ENCODE measurements at places on chromosomes 16 and 17.

DNA sequence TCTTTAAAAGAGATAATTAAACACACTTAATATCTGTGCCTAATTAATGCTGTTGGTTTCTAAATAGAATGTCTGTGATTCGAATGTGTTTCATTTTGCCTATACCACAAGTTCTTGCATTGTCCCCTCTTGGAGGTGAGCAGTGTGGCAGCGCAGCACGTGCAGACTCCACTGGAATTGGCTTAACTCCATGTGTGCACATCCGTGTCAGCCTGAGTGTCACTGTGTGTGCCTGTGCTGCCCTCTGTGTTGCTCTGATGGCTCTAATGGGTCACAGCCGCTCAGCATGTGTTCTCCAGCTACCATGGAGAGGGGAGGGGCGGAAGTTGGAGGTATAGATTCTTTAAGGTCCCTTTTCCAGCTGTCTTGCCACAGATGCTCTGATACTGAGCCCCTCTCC is 226.6 kb downstream of the SPECC1 start:
- no peak for DNase-seq

DNA sequence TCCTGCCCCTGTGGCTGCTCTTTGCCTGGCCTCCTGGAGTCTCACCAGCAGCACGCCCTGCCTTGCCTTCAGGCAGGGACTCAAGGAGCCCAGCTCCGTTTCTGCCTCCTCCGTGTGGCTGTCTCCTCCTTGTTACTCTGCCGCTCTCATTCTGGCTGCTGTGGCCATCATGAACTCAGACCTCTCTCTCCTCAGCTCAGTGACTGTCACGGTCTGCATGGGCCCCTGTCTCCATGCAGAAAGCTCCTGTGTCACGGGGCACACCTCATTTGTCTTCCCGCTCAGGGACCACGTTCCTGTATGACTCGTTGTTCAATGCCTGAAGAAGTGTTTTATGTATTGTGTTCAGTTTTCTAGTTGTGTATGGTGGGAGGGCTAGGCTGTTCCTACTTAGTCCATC is 25.3 kb downstream of the RPTOR start:
- DNase-seq, result no peak

DNA sequence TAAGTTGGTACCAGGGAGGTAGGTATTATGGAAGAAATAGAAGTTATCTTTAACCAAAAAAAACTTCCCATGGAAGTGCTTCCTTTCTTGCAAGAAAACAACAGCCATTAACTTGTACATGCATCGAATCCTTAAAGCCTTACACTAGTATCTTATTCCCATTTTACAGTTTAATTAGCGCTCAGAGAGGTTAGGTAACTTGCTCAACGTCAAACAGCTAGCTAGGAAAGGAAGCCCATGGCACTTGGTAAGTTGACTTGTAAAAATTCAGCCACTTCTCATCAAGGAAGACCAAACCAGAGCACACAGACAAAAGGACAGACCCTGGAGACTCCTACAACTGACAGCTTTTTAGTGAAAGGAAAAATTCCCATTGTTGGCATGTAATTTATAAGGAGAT is 3.5 kb upstream of the NTAN1 start:
- DNase-seq, result no peak

GRCh38 chr17:38728290-38728831 is 1.8 kb upstream of the CISD3 start:
- DNase-seq, result peak; percentile 69

DNA sequence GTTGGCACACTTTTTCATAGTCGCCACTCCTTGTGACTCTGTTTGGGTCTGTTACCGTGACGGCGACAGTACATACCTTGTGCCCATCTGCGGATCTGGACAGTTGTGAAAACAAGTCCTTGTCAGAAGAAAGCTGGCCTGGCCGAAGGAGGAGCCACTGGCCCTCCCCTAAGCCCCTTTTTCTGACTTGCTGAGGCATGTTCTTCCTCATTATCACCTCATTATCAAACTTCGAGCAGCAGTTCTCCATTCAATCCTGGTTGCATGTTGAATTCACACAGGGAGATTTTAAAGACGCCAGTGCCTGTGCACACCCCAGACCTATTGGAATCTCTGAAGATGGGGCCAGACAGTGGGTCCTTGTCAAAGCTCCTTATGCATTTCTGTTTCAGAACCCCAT is 61.1 kb downstream of the CYLD start:
- DNase-seq, result no peak
